ENCODE measurements at places on chromosomes 5 and 9.

DNA sequence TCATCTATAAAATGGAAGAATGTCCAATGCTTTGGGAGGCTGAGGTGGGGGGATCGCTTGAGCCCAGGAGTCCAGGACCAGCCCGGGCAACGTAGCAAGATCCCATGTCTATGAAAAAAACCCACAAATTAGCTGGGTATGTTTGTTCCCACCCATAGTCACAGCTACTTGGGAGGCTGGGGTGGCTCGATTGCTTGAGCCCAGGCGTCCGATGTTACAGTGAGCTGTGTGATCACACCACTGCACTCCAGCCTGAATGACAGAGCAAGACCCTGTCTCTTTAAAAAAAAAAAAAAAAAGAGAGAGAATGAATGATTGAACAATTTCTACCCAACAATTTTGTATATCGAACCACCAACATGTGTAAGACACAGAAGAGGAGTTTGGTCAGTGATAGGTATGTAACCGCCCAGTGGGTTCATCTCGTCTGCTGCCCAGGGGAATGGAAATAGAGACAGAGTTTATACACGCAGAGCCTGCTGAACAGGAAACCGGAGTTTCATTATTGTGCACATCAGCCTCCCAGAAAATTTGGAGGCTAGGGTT lies 26.2 kb upstream of the ERGIC1 start:
- DNase-seq: no peak

DNA sequence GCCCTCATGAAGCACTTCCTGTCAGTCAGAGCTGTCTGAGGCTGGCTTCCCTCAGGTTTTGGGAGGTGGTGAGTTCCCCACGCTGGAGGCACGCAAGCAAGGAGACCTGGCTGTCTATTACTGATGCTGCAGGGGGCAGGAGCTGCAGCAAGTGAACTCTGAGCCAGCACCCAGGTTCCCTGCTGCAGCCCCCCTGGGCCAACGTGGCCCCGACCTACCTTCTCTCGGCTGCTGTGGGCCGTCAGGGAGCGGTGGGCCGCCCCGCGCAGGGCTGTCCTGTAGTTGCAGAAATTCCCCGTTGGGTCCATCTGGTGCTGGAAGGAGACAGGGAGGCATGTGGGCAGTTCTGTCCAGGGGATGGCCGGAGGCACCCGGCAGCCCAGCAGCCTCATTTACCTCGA lies 46.8 kb upstream of the RNF130 start:
- DNase-seq: no peak

- DNase-seq: no peak
Measured at GRCh38 chr9:1296331-1296730, 246.2 kb downstream of the DMRT2 start.

- peak; percentile 8 for DNase-seq
Measured at GRCh38 chr9:92384375-92384774, 20.0 kb downstream of the OGN start.
